CD4-positive, alpha-beta memory T cell (primary cell): ENCODE measurements at places on chromosomes 1 and 21. TPM values are rescaled to one million over a fixed set of nuclear protein-coding genes. Genes with fewer than 3 reads are reported as not detected.

SLC16A4 gene
- 0.29 TPM for polyA plus RNA-seq

GRCh38 chr21:45809421-45809820 is 165.9 kb downstream of the PCBP3 start:
- no peaks in the 10 kb centered on the region for H3K36me3 ChIP-seq
- no peak for DNase-seq
- no peaks in the 10 kb centered on the region for H3K4me1 ChIP-seq
- no peak overlapping the region for H3K4me3 ChIP-seq
- H3K27me3 ChIP-seq, result no peaks in the 10 kb centered on the region
- no peak overlapping the region for H3K27ac ChIP-seq

- no peaks in the 10 kb centered on the region for H3K4me1 ChIP-seq
- H3K27ac ChIP-seq, result no peak overlapping the region
- H3K4me3 ChIP-seq, result no peak overlapping the region
- no peaks in the 10 kb centered on the region for H3K36me3 ChIP-seq
- DNase-seq, result no peak
Measured at GRCh38 chr1:107010582-107010981, 45.9 kb upstream of the PRMT6 start.

GRCh38 chr1:154502066-154502743 is at the start of the genes SHE and TDRD10:
SHE (minus strand) TSS chr1:154502412; CDS start chr1:154502026, 386 bp downstream.
TDRD10 (plus strand) TSS chr1:154502219; CDS start chr1:154506904, 4,685 bp downstream.
- no peak for DNase-seq
- H3K36me3 ChIP-seq, result no peaks in the 10 kb centered on the region
- H3K27me3 ChIP-seq, result peaks cover 20% of the 10 kb centered on the region
- H3K27ac ChIP-seq, result no peak within 1 kb of the TSS

DNA sequence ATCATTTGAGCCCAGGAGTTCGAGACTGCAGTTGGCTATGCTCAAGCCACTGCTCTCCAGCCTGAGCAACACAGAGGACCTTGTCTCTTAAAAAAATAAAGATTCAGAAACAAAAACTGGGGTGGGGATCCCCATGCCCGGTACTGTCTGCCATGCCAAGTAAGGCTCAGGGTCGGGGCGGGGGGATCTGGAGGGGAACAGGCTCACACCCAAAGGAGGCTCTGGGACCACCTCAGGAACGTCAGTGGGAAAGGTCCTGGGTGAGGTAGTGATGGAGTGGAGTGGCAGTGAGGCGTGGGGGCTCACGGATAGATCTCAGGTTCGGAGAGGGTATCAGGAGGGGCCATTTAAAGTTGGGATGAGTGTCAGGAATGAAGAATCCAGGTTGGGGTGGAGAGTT is 765 bp upstream of the S100A4 start:
- DNase-seq, result no peak
- peak overlapping the region; percentile 74 for H3K27ac ChIP-seq
- H3K27me3 ChIP-seq, result no peaks in the 10 kb centered on the region
- peaks cover 20% of the 10 kb centered on the region for H3K36me3 ChIP-seq

C1orf94 gene
- polyA plus RNA-seq, result not detected

DNA sequence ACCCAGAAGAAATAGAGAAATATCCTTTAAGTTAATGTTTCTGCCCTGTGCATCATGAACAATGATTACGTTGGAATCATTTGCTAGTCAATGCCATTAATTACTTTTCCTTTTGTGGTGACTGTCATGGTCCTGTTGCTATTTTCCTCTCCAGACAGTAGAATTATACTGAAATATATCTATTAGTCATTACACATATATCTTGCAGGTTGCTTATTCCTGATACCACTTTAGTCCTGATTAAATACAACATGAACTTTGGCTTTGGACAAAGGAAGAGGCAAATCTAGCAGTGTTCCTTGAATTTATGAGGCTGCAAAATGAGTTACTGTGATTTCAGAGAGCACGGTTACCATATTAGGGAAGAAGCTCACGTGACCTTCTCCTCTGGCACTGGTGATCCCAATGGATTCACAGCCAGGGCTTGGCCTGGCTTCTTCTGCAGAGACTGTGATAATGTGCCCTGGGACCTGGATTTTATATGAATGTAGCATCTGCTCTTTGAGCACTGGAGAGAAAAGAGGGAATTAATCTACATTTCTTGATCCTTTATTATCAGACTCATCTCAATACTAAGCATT is 12.4 kb upstream of the KRTAP19-8 start:
- H3K4me3 ChIP-seq, result no peak overlapping the region
- no peak overlapping the region for H3K27ac ChIP-seq
- H3K4me1 ChIP-seq, result no peaks in the 10 kb centered on the region
- no peaks in the 10 kb centered on the region for H3K36me3 ChIP-seq
- H3K27me3 ChIP-seq, result no peaks in the 10 kb centered on the region

DNA sequence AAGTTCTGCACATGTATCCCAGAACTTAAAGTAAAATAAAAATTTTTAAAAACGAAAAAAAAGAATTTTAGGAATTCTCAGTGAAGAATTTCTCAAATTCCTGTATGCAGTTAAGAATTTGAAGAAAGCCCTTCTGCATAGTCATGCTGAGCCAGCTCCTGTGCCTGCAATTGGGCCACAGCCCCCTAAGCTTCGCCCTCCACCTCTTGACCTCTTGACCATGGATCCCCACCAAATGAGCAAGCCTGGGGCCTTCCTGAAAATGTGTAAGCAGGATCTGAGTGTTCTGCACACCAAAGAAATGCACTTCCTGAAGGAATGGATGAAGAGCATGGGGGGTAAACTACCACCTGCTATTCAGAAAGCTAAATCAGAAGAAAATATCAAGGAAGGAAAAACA is 52.0 kb downstream of the NBPF6 start:
- no peaks in the 10 kb centered on the region for H3K36me3 ChIP-seq
- no peaks in the 10 kb centered on the region for H3K27me3 ChIP-seq
- no peak overlapping the region for H3K27ac ChIP-seq
- H3K4me3 ChIP-seq, result no peak overlapping the region
- peaks cover 22% of the 10 kb centered on the region for H3K4me1 ChIP-seq
- DNase-seq, result no peak

KRTAP21-2 gene
- not detected for polyA plus RNA-seq

GRCh38 chr1:111538343-111539025 is 35.1 kb upstream of the ADORA3 start:
- H3K27ac ChIP-seq, result no peak overlapping the region
- no peak overlapping the region for H3K4me3 ChIP-seq
- no peaks in the 10 kb centered on the region for H3K27me3 ChIP-seq
- H3K36me3 ChIP-seq, result no peaks in the 10 kb centered on the region
- no peaks in the 10 kb centered on the region for H3K4me1 ChIP-seq

UTP25 gene
- polyA plus RNA-seq, result 3.7 TPM

- peaks cover 24% of the 10 kb centered on the region for H3K4me1 ChIP-seq
- no peak for DNase-seq
- H3K27ac ChIP-seq, result no peak overlapping the region
- H3K27me3 ChIP-seq, result peaks cover 11% of the 10 kb centered on the region
Measured at GRCh38 chr1:156844102-156844501, 14.8 kb downstream of the INSRR start.

PAX7 gene
- polyA plus RNA-seq, result not detected

GRCh38 chr1:227459326-227459841 is 104.0 kb upstream of the ZNF678 start:
- H3K4me1 ChIP-seq, result no peaks in the 10 kb centered on the region
- no peaks in the 10 kb centered on the region for H3K27me3 ChIP-seq
- no peaks in the 10 kb centered on the region for H3K36me3 ChIP-seq
- H3K4me3 ChIP-seq, result no peak overlapping the region
- H3K27ac ChIP-seq, result no peak overlapping the region

TGFBR3 gene
- polyA plus RNA-seq, result 34.5 TPM

CYYR1 gene
- polyA plus RNA-seq, result not detected

CCDC28B gene
- polyA plus RNA-seq, result 8.6 TPM

GRCh38 chr1:197763769-197764168 is 11.5 kb downstream of the DENND1B start:
- no peaks in the 10 kb centered on the region for H3K27me3 ChIP-seq
- peaks cover 70% of the 10 kb centered on the region for H3K4me1 ChIP-seq
- no peaks in the 10 kb centered on the region for H3K36me3 ChIP-seq
- H3K27ac ChIP-seq, result no peak overlapping the region
- no peak overlapping the region for H3K4me3 ChIP-seq

RPTN gene
- not detected for polyA plus RNA-seq

DNA sequence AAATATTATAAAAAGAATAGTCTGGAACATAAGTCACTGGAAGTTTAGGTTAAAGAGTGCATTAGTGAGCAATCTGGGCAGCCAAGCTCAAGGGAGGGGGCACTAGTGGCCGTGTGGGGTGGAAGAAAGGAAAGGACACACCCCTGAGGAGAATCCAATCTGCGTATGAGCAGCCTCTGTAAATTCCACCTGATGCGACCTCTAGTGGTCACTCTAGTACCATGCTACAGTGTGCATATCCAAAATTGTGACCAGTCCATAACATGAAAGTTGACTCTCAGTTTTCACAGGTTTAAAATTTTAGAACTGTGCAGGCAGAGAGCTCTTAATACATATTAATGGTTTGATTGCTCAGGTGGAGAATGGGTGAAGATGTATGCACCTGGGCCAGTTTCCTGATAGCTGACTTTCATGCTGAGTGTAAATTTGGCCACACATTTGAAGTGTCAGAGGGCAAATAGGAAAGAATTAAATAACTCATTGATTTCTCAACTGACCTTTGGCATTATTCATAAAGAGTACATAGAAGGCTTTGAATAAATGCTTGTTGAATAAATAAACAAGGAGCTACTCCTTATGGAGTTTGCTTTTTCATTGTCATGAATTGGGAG is 105.9 kb upstream of the C21orf91 start:
- no peaks in the 10 kb centered on the region for H3K36me3 ChIP-seq
- no peaks in the 10 kb centered on the region for H3K27me3 ChIP-seq
- no peak overlapping the region for H3K4me3 ChIP-seq
- no peak overlapping the region for H3K27ac ChIP-seq

GRCh38 chr1:51241119-51241518 is 5.0 kb downstream of the RNF11 start:
- H3K27ac ChIP-seq, result no peak overlapping the region
- DNase-seq, result no peak
- peaks cover 60% of the 10 kb centered on the region for H3K4me1 ChIP-seq
- no peaks in the 10 kb centered on the region for H3K36me3 ChIP-seq
- H3K4me3 ChIP-seq, result no peak overlapping the region

DNA sequence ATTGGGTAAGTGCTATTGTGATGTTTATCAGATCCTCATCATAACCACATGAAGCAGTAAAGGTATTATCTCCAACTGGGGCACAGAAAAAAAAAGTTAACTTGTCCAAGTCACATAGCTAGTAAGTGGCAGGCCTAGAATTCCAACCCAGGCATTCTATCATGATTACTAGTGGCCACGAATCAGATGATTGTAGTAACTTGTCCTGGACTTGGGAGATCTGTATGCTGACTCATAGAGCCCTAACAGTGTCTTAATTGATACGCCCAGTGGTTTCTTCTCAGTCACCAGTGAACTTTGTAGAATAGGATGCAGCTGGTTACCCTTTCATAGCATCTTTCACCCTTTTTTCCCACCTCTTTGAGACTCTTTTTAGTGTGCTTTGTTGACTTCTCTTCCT is 91.1 kb upstream of the UBE2U start:
- no peaks in the 10 kb centered on the region for H3K4me1 ChIP-seq
- no peaks in the 10 kb centered on the region for H3K27me3 ChIP-seq
- no peak overlapping the region for H3K27ac ChIP-seq
- no peaks in the 10 kb centered on the region for H3K36me3 ChIP-seq
- H3K4me3 ChIP-seq, result no peak overlapping the region

DNA sequence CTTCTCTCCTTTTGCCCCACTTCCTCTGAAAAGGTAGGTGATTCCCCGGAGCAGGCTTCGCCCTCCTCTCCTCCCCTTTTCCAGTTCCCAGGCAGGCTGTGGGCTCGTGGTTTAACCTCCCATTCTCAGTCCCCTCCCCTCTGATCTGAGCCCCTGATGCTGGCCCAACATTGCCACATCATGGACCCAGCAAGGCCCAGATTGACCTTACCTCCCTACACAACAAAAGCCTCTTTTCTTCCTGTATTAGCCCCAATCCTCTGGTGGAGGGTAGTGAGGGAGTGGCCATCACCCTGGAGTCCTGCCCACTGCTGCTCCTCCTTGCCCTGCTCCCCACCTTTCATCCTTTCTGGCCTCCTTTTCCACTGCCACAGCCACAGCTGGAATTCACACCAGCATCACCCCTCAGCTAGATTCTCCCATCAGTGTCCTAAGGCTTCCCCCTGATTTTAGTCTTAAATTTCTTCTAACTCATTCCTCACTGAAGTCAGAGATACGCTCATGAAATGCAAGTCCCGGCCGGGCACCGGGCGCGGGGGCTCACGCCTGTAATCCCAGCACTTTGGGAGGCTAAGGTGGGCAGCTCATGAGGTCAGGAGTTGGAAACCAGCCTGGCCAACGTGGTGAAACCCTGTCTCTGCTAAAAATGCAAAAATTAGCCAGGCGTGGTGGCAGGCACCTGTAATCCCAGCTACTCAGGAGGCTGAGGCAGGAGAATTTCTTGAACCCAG is 7.0 kb upstream of the ZBTB48 start:
- H3K27me3 ChIP-seq, result no peaks in the 10 kb centered on the region
- H3K4me1 ChIP-seq, result no peaks in the 10 kb centered on the region
- no peak for DNase-seq
- no peaks in the 10 kb centered on the region for H3K36me3 ChIP-seq
- H3K27ac ChIP-seq, result no peak overlapping the region
- H3K4me3 ChIP-seq, result no peak overlapping the region
